GM12878 (cell line): ENCODE measurements at places on chromosomes 16 and 17. TPM values are rescaled to one million over a fixed set of nuclear protein-coding genes. Genes with fewer than 3 reads are reported as not detected.

MT1A gene
- total RNA-seq: not detected in 2 replicates

RPH3AL gene
- 0.51 and 1.2 TPM in 2 replicates for total RNA-seq

DNA sequence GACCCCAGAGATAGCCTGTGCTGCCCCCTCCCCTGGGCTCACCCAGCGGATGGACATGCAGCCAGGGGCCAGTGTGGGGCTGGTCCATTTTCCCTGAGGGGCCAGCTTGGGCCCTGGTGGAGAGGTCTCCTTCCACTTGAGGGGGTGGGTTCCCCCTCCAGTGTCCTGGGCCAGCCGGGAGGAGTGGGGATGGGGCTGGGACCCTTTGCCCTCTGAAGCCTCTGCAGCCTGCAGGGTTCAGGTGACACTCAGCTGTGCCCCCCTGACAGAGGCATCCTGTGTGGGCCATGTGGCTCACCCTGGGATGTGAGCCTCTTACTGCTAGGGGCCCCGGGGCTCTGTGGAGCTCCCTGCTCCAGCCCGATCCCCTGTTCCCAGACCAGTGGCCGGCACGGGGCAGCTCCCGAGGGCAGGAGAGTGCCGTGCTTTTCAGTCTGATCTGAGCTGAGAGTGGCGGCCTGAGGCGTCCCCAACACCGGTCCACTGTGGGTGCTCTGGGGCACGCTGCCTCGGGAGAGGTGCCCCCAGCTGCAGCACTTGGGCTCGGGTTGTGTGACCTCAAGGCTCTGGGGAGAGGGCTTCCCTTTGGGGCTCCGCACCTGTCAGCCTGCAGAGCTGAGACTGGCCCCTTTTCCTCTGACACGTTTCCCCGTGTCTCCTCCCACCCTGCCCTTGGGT lies 439 bp upstream of the GNG13 start:
- no peak for DNase-seq

- no peak for DNase-seq
These were observed 29.0 kb downstream of the RMI2 start for GRCh38 chr16:11374255-11374654.
